RCC 7860 (cell line): ENCODE measurements at places on chromosomes 6 and 20.
A peak's percentile ranks its signal among the peaks of the same experiment; 100 is the strongest.

- DNase-seq, result no peak
Observed at GRCh38 chr6:163017801-163018200, 290.0 kb downstream of the PACRG start.

GRCh38 chr6:25504661-25505060 is 147.4 kb upstream of the SCGN start:
- no peak for DNase-seq

- no peak for DNase-seq
Observed at GRCh38 chr20:19909725-19910124, 107.4 kb upstream of the NAA20 start.

DNA sequence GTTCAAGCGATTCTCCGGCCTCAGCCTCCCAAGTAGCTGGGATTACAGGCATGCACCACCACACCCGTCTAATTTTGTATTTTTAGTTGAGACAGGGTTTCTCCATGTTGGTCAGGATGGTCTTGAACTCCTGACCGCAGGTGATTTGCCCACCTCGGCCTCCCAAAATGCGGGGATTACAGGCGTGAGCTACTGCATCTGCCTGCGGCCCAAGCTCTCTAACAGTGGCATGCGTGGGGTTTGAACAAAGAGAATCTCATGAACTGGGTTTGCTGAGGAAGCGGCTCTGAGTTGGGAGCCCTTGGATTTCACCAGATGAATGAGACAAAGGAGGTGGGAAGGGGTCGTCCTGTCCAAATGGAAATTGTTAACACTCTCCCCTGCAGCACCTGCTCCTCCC is 33.2 kb upstream of the CD83 start:
- no peak for DNase-seq

- no peak for DNase-seq
Observed at GRCh38 chr20:59701236-59701635, 96.9 kb downstream of the PHACTR3 start.

DNA sequence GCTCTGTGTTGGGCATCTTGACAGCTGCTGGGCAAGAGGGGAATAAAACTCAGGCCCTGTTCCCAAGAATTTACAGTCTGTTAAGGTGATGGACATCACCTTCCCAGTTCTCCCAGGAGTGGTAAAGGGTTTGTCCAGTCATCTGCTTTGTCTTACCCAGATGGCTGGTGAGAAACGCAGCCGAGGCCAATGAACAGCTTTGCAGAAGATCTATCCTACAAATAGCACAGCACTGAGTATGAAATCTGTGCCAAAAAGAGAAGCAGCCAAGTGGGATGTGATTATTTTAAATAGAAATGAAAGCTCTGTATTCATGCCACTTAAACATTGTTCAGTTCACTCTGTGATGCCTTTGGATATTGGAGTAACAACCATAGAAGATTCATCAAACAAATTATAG is 132.7 kb upstream of the SLC22A16 start:
- DNase-seq, result no peak

- peak; percentile 40 for DNase-seq
Observed at GRCh38 chr6:116561377-116562018, 7.9 kb downstream of the CALHM4 start.

DNA sequence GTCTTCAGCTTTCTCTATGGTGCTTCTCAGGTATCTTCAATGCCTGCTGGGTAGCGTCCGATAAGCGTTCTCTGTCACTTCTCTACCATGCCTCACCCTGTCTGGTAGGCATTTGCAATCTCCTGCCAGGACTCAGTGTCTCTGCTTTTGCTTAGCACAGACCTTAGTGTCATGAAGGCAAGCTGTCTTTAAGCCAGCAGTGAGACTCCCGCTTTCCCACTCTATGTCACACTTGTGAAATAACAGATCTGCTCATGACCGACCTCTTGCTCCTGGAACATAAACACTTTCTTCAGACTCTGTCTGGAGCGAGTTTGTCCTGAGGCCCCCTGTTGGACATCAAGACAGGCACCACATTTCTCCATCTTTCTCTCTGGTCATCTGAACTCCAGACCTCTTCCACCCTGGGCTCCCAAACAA is 17.0 kb downstream of the ADGRB3 start:
- DNase-seq, result no peak

- peak; percentile 58 for DNase-seq
Observed at GRCh38 chr6:26032340-26033084, 54.7 kb upstream of the HFE start.

GRCh38 chr6:70112716-70113115 is 190.2 kb downstream of the COL9A1 start:
- DNase-seq, result no peak

DNA sequence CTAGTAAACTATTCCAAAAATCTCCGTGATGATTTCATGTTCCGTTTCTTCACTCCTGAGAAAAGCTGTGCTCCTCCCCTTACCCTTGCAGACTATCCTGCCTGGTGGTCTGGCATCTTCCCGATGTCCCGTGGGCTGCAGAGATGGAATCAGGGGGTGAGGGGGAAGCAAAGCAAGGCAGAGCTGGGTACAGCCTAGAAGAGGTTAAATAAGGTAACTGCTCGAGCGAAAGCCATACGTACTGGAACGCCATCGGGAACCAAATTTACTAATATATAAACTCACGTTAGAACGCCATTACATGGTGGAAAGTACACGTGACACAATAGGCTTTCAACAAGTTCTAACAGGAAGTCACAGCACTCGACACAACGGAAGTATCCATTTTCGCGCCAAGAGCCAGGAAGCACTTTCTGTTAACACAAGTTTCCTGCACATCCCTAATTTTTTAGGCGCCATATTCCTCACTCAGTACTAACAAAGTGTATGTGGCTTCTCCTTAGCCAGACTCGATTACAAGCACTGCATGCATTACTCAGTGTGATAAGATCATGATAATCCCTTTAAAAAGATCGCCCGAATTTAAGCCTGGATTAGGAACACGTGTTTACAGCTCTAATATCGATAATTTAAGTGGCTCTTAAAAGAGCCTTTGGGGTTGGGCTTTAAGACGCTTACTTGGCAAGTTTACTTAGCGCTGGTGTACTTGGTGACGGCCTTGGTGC is 101.6 kb upstream of the PRSS16 start:
- DNase-seq, result peak; percentile 77

- peak; percentile 38 for DNase-seq
Observed at GRCh38 chr6:41647061-41647511, 8.8 kb downstream of the MDFI start.

DNA sequence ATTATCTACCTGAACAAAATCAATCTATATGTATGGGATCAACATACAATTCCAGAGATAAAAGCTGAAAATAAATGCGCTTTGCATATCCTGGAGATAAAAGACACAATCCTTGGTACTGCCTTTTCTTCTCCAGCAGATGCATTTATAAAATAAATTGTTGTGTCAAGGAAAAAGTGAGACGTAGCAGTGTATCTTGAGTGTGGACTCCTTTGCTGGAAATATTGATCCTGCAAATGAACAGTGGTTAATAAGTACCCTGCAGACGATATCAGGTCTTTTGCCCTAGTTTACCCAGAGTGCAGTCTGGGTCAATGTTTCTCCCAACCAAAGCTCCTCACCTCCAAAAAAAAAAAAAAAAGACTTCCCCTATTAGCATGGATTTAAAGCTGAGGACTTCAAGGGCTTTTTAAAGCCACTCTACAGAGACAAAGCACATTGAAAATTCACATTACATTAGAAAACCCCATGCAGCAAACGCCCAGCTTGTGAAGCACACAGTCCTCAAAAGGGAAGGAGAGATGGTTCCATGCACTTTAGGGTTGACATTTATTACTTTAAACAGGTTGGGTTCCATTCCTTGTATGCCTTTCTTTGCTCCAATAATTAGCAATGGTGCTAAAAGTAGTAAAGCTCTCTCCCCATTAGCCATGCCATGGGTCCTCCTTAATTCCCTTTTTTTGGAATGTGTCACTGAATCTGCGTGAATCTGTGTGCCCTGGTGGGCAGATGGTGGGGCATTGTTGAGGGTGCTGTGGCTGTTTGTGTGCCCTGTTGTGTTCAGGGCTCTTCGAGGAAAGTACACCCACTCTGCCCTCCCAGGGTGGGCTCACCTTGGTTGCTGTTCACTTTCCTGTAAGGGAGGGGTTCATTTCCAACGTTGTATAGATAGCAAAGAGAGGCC is 21.1 kb downstream of the FOXA2 start:
- DNase-seq, result no peak

DNA sequence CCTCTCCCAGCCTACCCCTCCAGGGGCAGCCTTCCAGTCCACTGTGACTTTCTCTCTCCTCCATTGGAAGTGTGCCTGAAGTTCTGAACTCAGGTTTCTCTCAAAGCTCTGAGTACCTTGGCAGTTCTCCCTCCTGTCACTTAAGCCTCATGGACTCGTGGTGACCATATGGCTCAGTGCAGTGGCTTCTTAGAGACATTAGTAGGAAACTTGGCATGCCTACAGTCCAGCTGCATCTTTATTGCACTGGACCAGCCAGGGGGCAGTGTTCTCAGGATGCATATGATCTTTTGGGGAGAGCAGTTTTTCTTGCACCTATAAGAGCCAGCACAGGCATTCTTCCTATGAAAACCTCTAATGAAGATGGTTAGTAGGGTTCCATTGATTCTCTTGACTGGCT is 47.5 kb upstream of the KCNK16 start:
- no peak for DNase-seq
